ENCODE measurements at places on chromosomes 11 and 22.

DNA sequence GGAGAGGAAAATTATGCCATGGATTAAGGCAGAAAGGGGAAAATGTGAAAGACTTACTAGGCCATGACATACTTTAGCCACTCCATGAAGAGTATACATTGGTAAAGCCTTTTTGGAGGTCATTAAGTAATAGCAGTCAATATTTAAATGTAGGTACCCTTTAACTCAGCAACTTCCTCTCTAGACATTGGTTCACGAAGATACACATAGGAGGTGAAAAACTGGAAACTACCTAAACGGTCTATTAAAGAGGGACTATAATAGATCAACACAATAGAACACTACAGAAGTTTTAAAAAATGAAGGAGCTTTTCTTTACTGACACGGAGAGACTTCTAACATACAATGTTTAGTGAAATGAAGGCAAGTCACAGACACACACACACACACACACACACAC, 68.2 kb upstream of the BMAL1 start:
- DNase-seq, result no peak

DNA sequence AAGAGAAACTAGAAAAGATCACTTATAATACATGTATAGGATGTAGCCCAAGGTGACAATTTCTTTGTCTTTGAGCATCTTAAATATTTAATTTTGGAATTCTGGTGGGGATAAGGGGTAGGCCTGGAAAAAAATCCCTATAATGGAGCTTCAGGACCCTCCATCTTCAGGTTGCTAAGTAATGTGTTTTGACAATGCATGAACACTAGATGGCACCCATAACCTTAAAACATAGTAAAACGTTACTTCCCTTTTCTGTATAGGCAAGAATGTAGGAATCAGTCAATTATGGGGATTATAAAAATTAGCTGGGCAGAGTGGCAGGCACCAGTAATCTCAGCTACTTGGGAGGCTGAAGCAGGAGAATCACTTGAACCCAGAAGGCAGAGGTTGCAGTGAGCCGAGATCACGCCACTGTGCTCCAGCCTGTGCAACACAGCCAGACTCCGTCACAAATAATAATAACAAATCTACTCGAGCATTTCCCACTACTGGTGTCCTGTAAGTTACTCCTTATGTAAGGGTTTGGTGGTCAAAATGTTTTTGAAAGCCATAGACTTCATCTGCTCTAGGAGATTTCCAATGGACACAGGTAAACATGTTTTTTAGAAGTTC, 541.9 kb upstream of the CCDC90B start:
- no peak for DNase-seq

DNA sequence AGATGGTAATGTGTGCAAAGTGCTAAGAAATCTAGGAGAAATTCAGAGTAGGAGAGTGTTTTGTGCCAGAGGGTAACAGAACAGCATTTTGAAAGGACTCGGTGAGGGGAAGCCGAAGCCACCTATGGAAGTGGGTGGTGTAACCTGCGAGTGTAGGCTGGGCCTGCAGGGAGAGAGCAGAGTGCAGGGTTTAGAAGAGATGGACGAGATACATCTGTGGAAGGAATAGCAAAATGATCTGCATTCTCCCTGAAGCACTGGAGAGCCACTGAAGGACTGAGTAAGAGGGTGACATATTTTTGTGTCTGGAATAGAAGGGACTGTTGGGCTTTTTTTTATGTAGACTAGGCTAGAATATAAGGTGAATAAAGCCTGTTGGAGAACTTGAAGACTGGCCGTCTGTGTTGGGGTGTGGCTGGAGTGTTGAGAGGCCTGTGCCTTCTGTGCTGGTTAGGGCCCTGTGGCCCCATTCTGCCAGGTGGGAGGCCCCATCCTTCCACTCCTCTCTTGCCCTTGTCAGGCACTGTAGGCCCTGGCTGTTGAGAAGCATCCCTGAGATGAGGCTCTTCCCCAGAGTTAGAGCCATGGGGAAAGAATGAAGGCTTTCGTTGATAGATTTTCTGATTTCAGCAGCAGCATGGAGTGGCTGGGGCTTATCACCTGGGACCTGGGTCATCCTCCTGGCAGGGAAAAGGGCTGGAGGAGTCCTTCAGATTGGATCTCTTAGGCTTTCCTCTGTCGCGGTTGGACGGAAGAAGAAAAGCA, 102.2 kb downstream of the ZBTB16 start:
- no peak for DNase-seq

- no peak for DNase-seq
Observed at GRCh38 chr11:45483416-45483815, 182.0 kb downstream of the CHST1 start.

GRCh38 chr11:8947230-8947943, 4.6 kb upstream of the ASCL3 start:
- no peak for DNase-seq

GRCh38 chr11:94731880-94732601, 36.1 kb upstream of the AMOTL1 start:
- DNase-seq, result no peak

GRCh38 chr22:48594016-48594756, 1233.5 kb downstream of the BRD1 start:
- DNase-seq, result no peak

DNA sequence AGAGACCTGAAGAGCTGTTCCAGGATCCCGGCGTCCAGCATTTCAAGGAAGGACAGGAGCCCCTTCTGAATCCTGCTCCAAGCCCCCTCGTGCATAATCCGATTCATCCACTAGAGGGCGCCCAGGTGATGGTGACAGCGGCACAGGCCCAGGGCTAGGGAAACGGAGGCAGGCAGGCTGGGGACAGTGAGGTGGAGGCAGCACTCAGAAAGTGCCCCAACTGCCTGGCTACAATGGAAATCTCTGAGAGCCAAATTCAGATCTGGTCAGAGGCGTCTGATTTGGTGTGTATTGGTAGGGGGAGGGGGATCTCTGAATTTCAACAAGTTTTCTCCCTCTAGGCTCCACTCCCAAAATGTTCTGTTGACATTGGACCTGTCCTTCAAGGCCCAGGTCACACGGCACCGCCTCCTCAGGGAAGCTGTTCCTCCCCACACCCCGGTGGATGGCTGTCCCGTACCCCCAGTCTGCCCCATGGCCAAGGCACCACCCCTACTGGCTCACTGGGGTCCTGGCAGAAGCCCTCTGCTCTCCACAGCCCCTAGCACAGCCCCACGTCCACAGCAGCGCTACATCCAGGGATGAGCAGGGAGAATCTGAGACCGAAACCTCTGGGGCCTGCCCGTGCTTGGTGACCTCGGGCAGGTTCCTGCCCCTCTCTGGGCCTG, 142.9 kb downstream of the CRYBB2 start:
- DNase-seq, result peak; percentile 47

Data from activated naive CD8-positive, alpha-beta T cell treated with anti-CD3 and anti-CD28 coated beads, Interleukin-2, amount 50 U/mL, for 16 hours (primary cell).